ENCODE measurements at places on chromosomes 4 and X.

- no peak for DNase-seq
Measured at GRCh38 chr4:131339137-131339536, 1810.0 kb upstream of the PCDH10 start.

GRCh38 chr4:58063404-58064160 is 953.4 kb upstream of the IGFBP7 start:
- no peak for DNase-seq

DNA sequence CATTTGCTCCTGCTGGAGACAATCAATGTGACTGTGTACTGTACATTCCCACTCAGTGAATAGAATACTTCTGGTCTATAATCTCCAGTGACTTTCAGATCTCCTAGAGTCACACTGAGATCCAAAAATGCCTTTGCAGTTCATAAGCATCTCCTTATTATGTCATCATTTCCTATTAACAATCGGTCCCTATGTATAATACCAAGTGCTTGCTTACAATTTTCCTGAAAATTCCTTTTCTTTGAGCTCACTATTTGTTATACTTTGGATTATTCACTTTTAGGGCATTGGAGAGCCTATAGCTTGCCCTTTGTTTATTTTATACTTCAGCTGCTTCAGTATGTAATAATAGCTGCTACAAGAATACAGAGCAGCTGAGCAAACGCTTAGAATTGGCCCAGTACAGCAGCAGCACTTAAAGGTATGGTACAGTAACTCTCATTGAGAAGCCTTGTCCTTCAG is 313.0 kb downstream of the DCTD start:
- peak; percentile 10 for DNase-seq

DNA sequence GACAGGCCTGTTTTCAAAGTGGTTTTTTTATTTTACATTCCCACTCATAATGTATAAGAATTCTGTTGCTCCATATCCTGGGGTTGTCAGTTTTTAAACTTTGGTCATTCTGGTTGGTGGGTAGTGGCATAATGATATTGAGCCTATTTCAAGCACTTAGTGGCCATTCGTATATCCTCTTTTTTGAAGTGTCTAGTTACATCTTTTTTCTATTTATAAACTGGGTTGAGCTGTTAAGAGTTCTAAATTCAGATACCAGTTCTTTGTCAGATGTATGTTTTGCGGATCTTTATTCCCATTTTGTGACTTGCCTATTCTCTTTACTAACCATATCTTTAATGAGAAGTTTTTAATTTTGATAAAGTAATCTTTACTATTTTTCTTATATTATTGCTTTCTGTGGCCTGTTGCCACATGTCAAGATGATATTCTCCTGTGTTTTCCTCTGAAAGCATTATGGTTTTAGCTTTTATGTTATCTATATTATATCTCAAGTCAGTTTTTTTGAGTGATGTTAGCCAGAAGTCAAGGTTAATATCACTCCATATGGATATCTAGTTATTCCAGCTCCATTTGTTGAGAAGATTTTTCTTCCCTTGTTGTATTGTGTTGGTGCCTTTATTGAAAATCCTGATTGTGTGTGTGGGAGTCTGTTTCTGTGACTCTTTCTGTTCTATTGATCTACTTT is 110.9 kb downstream of the FHIP1A start:
- DNase-seq: no peak

DNA sequence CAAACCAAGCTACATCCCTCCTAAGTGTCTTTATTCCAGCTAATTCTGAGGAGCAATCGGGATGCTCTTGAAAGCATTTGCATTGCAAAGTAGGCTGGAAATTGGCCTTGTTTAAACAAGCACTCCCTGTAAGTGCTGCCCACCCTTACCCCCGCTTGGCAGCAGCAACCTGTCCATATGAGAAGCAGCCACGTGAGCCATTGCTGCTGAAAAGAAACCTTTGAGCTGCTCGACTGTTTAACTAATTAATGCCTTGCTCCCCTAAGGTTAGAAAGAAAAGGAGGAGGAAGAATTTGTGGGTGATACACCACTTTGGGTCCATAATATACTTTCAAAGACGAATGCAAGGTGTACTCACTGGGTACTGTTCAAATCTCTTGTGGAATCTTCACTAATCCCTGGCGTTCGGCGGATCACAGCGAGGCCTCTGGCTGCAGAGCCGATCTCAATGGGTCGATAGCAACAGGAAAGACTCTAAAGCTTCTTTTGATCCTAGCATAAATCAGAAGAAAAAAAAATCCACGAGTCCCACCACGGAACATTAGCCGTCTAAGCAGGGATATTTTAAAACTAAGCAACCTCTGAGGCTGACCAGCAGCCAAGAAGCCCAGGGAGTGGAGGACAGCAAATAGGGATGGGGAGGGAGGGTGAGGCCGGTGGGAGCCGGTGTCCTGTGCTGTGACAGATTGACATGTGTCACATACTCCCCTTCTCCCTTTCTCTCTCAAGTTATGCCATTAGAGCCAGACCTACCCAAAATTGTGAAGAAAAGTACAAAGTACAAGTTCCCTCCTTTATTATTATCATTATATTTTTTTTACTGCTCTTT is 37.2 kb upstream of the MGST2 start:
- DNase-seq: no peak

- no peak for DNase-seq
Measured at GRCh38 chrX:49257846-49258748, 6.4 kb downstream of the FOXP3 start.
